Foreskin keratinocyte (primary cell): ENCODE measurements at places on chromosomes 7 and 10. TPM values are rescaled to one million over a fixed set of nuclear protein-coding genes. Genes with fewer than 3 reads are reported as not detected.

DNA sequence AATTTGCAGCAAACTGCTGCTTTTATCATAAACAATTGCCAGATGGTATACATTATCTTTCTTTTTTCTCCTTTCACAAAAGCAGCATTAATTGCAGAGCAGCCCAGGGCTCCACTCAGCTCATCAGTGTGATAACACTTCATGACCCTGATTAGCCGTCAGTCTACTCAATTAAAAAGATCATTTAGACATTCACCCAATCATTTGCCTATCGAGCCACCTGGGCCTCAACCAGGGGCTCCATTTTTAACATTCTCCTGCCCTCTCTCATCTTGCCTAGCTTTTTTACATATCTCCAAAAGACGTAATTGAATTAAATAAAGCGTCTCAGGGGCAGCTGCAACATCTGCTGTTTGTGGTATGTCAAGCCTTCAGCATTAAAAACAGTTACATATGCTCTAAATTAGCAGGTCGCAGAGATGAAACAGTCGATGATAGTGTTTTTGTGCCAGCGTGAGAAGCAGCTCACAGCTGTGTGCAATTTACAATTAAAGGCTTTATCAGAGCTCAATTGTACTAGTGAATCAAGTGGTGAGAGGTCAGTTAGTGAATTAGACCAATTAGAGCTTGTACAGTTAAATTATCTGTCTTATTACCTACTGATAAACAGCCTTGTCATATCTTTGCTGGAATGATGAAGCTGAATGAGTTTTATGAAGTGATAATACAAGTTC, 522.5 kb downstream of the ETV1 start:
- DNase-seq = no peak

GRCh38 chr7:4610768-4611467, 71.2 kb upstream of the FOXK1 start:
- DNase-seq = no peak

GRCh38 chr7:44101966-44102845, 1.9 kb upstream of the AEBP1 start:
- peak; percentile 75 for DNase-seq

DNA sequence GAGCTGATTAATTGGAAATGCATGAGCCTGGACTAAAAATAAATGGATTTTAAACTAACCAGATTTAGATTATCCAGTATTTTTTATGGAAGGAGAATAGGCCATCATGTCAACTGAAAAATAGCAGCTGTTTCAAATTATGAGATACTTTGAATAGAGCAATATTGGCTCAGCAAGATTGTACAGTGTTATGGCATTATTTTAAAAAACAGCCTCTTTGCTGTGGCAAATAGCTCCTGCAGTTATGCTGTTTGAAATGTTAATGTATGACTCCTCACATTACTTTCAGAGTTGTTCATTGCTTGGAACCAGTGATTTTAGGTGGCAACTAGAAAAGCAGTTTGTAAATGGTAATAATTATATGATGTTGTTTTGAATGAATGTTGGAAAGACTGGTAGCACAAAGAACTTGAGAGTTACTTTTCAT, 244.5 kb downstream of the KIAA1217 start:
- no peak for DNase-seq

DNA sequence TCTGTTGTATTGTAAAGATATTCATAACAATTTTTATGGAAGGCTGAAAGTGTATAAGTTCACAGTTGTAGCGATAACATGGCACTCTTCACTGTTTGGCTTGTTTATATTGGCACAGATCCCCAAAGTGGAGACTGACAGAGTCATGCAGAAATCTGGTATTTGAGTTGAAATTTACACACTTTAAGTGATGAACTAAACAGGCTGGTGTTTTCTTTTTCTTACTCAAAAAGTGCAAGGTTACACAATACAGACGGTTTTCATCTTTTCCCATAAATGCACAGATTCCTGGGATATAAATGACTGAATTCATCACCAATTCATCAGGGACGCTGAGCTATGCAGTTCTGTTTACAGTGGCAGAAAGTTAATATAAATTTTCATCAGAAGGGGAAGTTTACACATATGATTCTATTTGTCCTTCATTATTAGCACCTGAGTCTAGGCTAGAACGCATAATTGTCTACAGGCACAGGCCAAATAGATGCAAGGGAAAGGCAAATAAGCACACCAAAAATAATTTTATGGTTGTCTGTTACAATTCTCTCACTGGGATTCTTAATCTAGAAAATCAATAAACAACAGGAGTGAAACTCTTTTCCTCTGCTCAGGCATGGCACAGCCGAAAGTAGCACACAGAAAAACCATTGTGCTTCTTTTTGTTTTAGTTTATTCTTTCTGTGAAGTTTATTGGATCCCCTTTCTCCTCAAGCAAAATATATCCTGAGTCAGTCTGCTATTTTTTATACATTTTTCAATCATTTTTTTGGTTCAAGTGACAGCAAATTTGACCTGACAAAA, 88.0 kb downstream of the FOXP2 start:
- DNase-seq = no peak

DNA sequence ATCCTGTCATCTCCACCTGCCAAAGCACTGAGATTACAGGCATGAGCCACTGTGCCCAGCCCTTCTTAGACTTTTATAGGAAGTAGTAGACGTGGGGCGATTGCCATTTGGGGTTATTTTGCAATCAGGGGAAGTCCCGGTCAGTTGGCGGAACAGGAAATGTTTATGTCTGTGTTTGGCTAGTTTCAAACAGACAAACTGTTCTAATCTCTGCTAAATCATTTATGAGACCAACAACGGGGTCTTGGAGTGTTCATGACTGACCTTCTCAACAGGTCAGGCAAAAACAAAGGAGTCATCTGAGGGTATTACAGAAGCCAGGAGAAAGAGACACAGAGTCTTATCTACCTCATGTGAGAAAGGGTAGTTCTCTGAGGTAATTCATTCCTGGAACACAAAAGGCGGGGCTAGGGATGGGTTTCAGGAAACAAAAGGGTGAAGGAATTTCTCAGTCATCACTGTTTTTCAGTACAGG, 6.6 kb upstream of the TPK1 start:
- peak; percentile 68 for DNase-seq

GRCh38 chr7:121420976-121421375, 24.9 kb upstream of the FAM3C start:
- DNase-seq = peak; percentile 73

DNA sequence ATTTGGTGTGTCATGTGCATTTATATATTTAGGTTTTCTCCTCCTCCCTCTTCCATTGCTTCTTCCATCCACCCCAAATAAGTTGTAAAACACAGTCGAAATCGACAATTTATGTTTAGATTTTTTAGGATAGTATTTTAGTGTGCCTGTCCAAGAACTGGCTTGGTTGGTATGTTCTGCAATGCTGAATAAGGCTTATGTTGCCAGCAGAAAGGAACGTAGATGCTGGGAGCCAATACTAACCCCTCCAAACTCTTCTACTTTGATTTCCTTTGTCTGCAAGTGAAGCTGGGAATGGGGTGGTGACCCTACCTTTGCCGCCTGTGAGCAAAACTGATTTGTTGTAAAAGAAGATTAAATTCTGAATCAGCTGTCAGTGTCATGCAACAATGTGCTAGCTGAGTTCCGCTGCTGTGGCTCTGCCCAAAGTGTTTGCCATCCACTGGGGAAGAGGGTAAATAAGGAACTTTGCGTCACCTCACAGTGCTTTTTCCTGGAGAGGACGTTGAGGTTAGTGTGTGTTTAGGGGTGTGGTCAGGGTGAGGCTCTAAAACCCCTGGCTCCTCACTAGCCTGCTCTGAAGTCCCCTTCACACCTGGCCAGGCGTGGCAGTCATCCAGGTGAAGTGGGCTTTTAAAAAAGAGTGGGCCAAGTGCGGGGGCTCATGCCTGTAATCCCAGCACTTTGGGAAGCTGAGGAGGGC, 44.4 kb downstream of the TACC2 start:
- DNase-seq = no peak

GRCh38 chr7:151552352-151553028, 32.8 kb upstream of the RHEB start:
- DNase-seq = peak; percentile 62

GRCh38 chr10:110226543-110226925, 19.1 kb downstream of the MXI1 start:
- DNase-seq = peak; percentile 57

DNA sequence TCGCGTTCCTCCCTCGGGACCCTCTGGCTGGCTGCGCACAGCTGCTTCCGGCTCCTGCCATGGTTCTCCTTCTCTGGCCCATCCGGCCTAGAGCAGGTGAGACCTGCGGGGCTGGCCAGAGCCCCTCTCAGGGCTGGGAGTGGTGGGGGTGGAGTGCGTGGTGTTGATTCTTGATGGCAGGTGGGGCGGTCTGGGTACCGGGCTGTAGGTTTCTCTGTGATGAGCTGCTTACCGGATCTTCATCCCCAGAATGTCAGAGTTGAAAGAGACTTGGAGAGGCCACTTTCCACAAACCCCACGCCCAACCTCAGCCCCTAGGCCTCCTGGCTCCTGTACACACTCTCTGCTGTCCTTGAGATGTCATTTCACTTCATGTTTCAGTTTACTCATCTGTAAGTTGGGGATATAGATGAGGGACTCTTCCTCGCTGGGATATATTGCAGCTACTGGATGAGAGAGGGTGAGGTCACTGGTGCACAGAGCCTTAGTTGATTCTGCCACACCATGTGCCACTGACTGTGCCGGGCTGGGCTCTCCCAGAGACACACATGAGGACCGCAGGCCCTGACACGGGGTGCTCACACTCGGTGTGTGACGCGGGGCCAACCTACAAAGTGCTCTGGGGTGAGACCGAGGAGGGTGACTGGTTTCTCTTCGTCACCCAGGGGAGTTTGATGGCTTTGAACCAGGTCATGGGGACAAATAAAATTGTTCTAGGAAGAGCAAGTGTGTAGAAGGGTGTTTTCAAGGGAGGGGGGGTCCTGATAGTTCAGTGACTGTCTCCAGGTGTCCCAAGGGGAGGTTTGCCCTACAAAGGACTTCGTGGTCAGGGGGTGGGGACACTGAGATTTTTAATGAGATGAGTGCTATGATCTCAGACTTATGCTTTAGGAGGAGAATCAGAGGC, 29.5 kb downstream of the ZNF775 start:
- no peak for DNase-seq

DNA sequence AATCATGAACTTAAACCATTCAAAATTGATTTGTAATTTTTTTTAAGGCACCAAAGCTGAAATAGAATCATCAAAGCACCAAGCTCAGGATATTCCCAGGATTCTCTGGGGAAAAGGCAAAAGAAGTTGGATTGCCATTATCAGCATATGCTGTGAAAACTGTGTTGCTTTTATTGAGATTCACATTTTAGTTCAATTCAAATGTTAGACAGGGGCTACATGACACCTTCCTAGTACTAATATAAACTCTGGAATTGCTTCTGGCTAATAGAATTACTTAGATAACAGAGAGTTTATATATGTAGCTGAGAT, 4.3 kb upstream of the NDST2 start:
- no peak for DNase-seq

DNA sequence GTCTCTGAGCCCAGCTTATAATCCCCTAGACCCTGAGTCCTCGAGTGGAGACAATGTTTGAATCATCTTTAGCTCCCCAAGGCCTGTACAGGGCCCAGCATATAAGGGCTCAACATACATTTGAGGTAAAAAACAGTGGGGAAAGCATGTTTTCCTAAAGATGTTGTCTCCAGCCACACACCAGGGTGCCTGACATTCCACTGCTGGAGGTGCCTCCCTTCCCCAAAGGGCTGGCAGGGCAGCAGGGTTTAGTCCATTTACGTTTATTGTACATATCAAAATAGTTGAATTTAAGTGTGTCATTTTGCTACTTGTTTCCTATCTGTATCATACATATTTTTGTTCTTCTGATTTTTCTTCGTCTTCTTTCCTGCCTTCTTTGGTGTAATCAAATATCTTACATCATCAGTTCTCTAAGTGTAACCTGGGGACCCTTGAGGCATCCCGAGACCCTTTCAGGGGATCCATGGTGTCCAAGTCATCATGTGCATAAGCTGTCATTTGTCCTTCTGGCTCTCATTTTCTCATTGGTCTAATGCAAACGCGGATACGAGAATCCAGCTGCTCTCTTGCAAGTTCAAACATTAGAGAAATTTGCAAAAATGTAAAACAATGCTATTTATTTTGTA, 101.6 kb downstream of the PDGFA start:
- DNase-seq = no peak

DNA sequence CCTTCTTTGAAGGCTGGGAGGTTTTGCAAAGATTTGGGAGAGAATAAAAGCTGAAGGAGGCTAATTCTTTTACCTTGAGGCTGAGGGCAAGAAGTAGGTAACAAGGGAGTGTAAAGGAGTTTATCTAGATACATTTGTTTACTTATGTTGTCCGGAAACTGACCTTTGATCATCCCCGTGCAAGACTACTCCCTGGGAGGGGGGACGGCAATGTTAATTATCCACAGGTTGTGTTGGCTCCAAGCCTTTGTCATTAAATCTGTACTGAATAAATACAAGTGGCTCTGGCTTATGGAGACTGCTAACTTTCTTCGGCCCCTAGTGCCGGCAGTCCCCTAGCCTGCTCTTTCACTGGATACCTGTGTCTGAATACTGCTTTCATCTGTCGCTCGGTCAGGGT, 1250.6 kb upstream of the LRRTM3 start:
- no peak for DNase-seq

RADIL gene
- total RNA-seq = 0.04 and 0.07 TPM in 2 replicates

ZP3 gene
- total RNA-seq = 7.8 and 10.2 TPM in 2 replicates

DUSP5 gene
- total RNA-seq = 89.9 and 105 TPM in 2 replicates

FBXL13 gene
- total RNA-seq = 0.17 and 0.35 TPM in 2 replicates

NEURL1 gene
- 0.18 and 0.24 TPM in 2 replicates for total RNA-seq

LIPJ gene
- total RNA-seq = not detected in 2 replicates

CYP51A1 gene
- total RNA-seq = 268 and 280 TPM in 2 replicates

PLEKHS1 gene
- not detected in 2 replicates for total RNA-seq

WNT2 gene
- not detected in 2 replicates for total RNA-seq
